ENCODE measurements at places on chromosomes 1 and 21. TPM values are rescaled to one million over a fixed set of nuclear protein-coding genes. Genes with fewer than 3 reads are reported as not detected.

- DNase-seq = no peak
These were observed 125.1 kb downstream of the BARHL2 start for GRCh38 chr1:90591970-90592356.

DNA sequence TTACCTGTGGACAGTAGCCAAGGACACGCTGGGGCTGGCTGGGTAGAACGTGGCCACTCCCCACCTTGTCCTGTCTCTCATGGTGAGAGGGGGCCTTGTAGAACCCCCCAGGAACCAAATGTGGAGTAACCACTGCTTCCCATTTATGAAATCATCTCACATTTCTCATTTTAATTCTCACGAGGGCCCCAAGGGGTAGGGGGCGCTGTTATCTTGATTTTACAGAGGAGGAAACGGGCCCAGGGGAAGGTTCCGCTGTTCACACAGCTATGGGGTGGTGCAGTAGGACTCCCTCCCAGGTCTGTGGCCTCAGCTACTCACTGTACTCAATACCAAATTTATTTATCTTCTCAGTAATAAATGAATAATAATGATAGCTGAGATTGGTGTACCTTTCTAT is 5.5 kb downstream of the SMPDL3B start:
- no peak for DNase-seq

MX2 gene
- 22.4 TPM for total RNA-seq

RNU1-2 gene
- total RNA-seq = under 0.01 TPM

LORICRIN gene
- not detected for total RNA-seq
